ENCODE measurements at places on chromosomes 1 and 21.
A peak's percentile ranks its signal among the peaks of the same experiment; 100 is the strongest.

DNA sequence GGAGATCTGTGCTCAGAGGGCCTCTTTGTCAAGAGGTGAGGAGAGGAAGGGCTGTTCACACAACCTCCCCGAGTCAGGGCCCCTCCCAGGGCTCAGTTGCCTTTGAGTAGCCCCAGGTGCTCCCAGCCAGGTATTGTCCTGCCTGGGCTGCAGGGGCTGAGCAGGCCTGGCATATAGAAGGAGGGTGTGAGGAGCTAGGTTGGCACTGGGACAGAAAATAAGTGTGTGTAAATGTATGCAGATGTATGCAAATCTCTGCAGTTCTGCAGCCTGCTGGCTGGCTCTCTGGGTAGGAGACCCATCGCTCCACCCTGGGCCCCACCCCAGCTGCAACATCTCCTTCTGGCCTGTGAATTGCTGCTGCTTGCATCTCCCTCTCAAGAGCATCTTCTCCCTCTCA is 52.4 kb downstream of the NAV1 start:
- no peak for DNase-seq

DNA sequence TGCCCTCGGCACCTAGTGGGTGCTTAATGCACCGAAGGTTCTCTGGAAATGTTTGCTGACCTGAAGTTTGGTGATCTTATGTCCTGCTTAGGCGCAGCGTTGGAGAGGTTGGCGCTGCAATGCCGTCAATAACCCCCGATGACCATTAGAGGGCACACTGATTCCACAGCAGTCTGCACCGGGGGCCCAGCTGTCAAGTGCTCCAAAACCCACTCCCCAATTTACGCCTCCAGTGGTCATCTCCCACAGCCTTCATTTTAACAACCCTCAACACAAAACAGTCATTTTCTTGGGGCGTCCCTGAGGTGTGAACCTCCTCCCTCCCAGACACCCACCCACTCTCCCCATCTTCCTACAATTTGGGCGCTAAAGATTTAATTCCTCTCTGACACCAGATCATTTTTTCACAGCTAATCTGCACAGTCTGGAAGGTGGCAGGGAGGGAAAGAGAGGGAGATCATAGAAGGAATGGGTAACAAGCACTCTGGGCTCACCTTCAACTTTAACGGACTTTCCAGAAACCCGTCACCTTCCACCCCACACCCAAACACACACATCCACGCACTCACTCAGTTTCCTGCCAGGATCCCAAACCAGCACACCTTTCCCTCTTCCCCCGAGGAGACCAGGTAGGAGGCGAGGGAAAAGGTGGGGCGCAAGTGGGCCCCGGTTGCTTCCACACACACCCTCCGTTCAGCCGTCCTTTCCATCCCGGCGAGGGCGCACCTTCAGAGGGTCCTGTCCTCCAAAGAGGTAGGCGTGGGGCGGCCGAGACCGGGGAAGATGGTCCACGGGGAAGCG is 570 bp upstream of the NPR1 start:
- DNase-seq, result peak; percentile 67

DNA sequence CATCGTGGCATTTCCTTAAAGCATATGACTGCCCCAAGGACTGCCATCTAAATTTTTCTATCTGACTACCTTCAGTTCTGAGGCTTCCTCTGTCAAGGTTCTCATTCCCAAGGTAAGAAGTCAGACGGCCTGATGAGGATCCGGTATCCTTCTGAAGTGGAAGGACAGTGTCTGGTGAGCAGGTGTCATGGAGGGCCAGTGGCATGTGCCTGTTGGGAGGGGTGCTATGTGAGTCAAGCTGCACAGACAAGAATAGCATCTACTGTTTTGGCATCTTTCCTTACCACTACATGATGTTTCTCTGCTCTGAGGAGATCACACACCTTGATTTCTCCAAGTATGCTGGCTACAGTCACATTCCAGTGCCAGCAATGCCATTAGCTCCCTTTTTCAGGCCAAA is 99.6 kb upstream of the RGS1 start:
- no peak for DNase-seq

- DNase-seq, result no peak
Observed at GRCh38 chr1:17201201-17202021, 3.5 kb upstream of the PADI1 start.

DNA sequence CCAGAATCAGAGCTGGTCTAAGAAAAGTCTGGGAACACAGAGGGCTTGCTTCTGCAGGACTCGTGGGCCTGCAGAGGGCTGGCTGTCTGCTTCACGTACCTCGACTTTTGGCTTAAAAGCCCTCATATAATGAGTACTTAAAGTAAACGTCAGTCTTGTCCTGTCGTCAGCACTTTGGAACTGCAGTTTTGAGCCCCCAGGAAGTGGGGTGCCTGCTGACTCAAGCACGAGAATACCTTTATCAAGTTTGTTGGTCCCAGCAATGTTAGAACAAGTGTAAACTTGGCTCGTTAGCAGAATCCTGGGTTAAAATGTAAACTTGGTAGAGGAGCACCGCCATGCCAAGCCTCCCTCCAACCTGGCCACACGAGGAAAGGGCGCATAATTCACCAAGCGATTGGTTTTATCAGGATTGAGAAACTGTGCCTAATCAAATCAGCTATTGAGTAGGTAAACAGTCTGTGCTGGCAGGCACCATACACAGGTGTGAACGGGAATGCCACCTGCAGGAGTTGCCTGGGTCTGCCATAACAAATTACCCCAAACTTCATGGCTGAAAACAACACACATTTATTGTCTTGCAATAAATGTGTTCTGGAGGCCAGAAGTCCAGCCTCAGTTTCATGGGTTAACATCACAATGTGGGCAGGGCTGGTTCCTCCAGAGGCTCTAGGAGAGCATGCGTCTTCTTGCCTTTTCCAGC is 45.0 kb upstream of the FHAD1 start:
- DNase-seq, result no peak

- no peak for DNase-seq
Observed at GRCh38 chr1:223326776-223327175, 37.2 kb downstream of the SUSD4 start.

DNA sequence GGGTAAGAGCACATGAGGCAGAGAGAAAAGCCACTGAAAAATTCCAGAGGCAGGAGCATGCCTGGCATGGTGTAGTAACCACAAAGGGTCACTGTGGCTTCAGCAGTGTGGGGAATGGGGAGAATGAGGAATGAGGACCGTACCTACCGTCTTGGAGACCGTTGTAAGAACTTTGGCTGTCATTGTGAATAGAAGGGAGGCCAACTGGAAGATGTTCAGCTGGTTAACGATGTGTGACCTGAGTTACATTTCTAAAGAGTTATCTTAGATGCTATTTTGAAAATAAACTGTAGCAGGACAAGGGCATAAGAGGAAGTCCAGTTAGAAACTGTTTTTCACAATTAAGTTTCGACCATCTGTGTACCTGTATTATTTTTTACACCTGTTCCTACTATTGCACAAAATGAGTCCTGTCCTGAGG is 365.5 kb upstream of the SGIP1 start:
- no peak for DNase-seq

DNA sequence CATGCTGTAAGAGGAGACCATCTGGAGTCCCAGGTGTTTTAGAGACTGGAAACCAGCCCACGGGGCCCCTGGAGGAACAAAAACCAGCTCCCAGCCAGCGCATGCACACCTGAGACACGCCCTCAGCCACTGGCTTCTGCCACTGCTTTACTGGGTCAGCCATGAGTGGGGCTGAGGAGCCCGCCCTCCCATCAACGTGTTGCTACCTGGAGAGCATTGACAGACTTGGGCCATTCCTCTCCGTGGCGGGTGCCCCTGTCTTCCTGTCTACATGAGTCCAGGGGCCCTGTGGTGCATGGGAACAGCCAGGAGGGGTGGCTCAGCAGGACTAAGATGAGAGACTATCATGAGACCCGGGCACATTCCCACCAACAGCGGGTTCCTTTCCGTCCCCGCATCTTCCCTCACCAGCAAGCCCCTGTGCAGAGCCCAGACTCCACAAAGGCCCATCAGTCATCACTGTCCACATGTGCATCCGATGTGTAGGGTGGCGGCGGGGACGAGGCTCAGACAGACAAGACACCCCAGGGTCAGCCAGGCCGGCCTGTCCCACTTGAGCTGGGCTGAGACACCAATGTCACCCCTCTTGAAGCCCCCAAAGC is 45.4 kb upstream of the POFUT2 start:
- DNase-seq, result no peak

DNA sequence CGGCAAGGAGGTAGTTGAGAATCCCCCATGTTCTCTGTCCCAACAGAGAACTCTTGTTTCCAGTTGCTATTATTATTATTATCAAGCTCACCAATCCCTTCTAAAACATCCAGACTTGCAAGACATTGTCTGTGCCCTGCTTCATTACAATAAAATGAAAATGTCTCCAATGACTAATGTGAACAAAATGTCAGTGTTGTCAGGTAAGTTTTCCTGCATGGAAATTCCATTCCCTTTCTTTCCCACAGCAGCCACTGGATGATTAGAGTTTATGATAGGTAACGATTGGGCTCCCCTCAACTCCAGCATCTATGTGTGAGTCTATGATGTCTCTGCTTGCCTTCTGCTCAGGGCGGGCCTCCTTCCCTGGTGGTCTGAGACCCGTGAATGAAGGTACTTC is 8.9 kb upstream of the DYRK1A start:
- no peak for DNase-seq

DNA sequence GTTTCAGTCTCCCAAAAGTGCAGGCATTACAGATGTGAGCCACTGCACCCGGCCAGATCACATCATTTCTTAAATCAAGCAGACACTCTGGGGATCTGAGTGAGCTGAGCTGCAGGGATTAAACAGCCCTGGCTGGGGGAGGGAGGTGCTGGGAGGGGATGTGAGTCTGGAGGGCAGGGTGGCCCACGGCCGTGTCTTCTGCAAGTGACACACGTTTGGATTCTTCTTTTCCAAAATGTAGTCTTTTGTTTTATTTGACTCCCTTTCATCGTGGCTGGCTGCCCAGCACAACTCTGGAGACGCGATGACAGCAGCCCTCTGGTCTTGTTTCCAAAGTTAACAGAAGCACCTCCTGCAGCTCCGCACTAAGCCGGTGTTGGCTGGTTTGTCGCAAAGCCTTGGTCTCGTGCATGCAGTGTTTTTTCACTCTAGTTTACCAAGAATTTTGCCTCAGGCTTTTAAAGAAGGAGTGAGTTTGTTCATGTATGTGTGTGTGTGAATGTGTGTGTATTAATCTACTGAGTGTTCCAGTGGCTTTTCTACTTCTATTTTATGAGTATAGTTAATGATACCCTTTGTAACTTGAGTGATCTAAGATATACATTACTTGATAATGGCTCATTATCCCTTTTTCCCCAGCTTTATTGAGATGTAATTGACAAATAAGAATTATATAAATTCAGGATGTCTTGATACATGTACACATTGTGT is 2.8 kb upstream of the KRTAP10-5 start:
- DNase-seq, result no peak

GRCh38 chr21:36186506-36187399 is 30.1 kb downstream of the DOP1B start:
- no peak for DNase-seq
